ENCODE measurements at places on chromosomes 6 and 20. TPM values are rescaled to one million over a fixed set of nuclear protein-coding genes. Genes with fewer than 3 reads are reported as not detected.
A peak's percentile ranks its signal among the peaks of the same experiment; 100 is the strongest.

GRCh38 chr6:93017213-93017612, 402.1 kb downstream of the EPHA7 start:
- peak; percentile 6 for DNase-seq

The LTB gene
- total RNA-seq = 0.40 TPM

- peak; percentile 52 for DNase-seq
Observed at GRCh38 chr6:136783495-136784270, 8.6 kb downstream of the MAP3K5 start.

DNA sequence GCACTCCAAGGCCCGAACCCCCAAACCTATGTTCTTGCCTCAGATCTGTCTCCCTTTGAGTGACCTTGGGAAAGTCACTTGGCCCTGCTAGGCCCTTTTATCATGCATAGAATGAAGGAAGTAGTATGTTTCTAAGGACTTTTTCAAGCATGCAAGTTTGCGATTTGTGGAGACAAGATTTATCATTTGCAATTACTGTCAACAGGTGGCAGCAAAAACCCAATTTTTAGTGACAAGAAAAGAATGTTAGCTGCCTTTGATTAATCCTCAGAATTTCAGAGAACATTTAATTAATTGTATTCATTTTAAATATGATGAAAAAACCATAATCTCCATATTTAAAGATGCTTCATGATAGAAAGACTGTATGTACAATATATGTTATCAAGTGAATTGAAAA, 28.3 kb upstream of the PREP start:
- peak; percentile 76 for DNase-seq

The PRL gene
- not detected for total RNA-seq

GRCh38 chr6:134549854-134550253, 231.9 kb upstream of the SGK1 start:
- DNase-seq = no peak

GRCh38 chr6:144939921-144940320, 654.8 kb downstream of the UTRN start:
- DNase-seq = no peak

DNA sequence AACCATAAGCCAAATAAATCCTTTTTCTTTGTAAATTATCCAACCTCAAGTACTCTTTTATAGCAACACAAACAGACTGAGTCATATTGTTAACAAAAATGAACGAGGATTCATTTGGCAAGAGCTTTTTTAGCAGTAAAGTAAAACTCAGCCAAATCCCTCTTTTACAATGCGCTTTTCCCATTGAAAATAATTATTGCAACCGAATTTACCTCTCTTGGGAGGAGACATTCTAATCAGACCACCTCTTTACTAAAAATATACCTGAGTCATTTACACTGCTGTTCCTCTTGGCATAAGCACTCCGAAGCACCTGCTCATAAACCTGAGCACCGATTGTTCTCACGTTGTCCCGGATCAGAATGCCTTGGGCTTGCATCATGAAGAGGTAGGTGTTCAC, 57.4 kb downstream of the B4GALT5 start:
- DNase-seq = peak; percentile 24

Measured in myocyte (in vitro differentiated cells).